ENCODE measurements at places on chromosomes 1 and 21.
A peak's percentile ranks its signal among the peaks of the same experiment; 100 is the strongest.

- no peak for DNase-seq
Measured at GRCh38 chr1:158324395-158324794, 6.9 kb downstream of the CD1B start.

DNA sequence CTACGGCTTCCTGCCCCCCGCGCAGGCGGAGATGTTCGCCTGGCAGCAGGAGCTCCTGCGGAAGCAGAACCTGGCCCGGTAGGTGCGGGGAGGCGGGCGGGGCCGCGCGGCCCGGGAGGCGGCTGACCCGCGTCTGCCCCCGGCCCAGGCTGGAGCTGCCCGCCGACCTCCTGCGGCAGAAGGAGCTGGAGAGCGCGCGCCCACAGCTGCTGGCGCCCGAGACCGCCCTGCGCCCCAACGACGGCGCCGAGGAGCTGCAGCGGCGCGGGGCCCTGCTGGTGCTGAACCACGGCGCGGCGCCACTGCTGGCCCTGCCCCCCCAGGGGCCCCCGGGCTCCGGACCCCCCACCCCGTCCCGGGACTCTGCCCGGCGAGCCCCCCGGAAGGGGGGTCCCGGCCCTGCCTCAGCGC, 16.6 kb downstream of the NOC2L start:
- no peak for DNase-seq

DNA sequence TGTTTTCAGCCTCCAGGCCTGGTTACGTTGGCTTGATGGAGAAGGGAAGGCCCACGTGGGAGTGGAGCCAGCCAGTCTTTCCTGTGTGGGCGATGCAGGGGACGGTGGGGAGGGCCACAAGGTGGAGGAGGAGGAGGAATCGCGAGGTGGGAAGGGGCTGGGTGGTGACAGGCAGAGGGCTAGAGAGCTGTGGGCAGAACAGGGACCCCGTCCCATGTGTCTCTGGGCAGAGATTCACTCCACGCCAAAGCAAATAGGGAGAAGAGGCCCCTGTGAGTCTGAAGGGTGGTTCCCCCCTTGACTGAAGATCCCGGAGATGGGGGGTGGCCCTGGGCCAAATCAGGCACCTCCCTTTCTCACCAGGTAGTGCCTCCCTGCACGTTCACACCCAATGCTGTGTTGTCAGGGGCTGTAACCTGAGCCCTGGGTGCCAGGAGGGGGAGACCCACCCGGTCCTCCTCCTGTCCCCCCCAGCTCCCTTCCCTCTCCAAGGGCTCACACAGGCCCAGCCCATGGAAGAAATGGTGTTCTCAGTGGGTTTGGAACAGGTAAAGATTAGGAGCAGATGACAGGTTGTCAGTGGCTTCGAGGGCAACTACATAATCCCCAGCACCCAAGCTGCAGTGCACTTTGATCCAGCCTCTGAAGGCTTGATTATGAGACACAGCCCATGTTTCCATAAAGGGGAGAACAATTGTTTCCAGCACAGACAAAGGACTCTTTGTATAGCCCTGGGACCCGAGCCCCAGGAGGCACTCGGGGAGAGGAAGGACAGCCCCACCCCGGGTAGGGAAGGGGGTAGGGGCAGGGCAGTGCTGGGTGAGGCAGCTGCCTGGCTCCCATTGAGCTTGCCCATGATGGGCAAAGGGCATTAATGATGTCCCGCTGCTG, 37.7 kb upstream of the GPR37L1 start:
- DNase-seq, result peak; percentile 96

DNA sequence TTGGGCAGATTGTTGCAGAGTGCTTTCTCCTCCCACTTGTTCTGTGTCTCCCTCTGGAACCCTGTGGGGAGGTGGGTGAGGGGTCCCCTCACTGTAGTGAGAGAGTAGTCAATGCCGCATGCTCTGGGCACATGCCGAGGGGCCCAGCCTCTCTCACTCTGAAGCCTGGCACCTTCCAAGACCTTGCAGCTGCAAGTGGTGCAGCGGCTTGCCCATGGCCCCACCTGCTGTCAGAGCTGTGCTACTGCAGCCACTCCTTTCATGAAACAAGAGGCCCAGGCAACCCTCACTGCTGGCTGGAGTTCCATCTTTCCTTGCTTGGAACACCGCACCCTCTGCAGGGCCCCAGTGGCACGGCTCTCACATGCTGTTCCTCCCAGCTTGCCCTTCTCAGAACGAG, 58.4 kb upstream of the COL6A1 start:
- DNase-seq, result no peak

GRCh38 chr1:17198476-17199258, 6.3 kb upstream of the PADI1 start:
- DNase-seq, result no peak

DNA sequence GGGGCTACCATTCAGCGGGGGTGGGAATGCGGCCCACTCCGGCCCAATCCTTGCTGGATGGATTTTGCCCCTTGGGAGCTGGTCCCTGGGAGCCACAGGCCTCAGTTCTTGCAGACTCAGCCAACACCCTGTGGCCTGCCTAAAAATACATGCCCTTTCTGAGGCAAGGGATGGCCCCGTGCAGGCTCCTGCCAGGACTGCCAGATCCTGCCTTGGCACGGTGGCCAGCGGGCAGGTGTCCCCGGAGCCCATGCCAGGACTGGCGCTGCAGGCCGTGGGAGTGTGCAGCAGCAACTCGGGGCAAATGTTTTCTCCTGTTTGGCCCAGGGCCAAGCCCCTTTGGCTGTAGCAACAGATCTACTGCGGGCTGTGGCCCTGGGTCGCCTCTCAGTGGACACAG, 1.6 kb upstream of the PANK4 start:
- DNase-seq, result no peak

DNA sequence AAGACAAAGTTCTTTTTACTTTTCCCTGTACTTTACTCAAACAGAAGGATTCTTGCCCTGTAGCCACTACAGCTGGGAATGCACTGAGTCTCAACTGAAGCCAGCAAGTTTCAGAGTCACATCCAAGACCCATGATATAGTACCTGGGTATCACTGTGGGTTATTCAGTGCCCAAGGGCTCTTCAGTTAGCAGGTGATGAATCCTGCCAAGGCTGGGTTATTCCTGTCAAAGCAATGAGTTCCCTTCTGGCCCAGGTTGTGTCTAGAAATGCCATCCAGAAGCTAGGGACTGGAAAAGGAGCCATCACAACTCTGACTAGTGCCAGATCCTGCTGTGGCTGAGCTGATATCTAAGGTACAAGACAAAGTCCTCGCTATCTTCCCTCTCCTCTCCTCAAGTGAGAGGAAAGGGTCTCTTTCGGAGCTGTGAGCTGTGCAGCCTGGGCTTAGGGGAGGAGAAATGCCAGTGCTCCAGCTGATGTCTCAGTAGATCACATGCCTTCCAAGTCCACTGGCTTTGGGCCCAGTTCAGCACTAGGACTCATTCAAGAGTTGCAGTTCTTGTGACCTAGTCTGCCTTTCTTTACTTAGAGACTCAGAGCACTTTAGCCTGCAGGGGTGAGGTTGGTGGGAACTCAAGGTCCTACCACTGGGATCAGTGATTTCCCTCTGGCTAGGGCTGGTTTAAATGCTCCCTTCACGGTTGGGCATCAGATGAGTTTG, 369.4 kb downstream of the TBX15 start:
- DNase-seq, result no peak

GRCh38 chr1:173409613-173410012, 67.5 kb upstream of the PRDX6 start:
- no peak for DNase-seq

DNA sequence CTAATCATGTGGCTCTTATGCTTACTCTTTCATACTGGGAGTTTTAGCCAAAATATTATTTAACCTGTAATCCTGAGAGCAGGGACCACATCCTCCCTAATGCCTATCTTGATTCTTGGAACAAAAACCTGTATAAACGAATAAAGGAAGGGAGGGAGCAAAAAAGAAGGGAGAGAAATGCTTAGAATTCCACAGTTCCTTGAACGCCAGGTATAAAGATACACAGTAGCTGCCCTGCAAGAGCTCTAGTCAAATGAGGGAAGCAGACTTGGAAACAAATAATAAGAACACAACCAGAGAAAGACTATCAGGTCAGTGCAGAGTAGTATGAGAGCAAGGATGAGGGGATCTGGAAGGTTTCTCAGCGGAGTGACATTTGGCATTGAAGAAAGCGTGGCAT, 116.3 kb downstream of the SLC30A10 start:
- DNase-seq, result no peak

DNA sequence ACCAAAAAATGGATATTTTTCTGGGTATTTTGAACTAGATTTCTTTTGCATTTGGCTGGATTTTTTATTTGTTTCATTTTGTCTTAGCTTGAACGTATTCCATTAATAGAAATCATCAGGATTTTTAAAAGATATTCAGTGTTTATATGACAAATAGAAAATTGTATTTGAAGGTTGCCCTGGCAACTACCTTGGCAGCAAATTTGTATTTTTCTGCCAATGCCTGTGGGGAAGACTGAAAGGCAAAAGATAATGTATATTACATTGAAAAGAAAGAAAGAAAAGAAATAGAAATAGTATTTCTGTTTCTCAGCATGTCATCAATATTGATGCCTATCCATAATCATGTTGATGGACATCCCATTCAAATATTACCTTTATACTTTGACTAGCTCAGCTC, 16.8 kb downstream of the VCAM1 start:
- no peak for DNase-seq

Data from NCI-H1436 (cell line).